Naive thymus-derived CD8-positive, alpha-beta T cell (primary cell): ENCODE measurements at places on chromosomes 5 and 9. TPM values are rescaled to one million over a fixed set of nuclear protein-coding genes. Genes with fewer than 3 reads are reported as not detected.
A peak's percentile ranks its signal among the peaks of the same experiment; 100 is the strongest.

- no peak for DNase-seq
These were observed 37.0 kb downstream of the NR6A1 start for GRCh38 chr9:124733964-124734740.

DNA sequence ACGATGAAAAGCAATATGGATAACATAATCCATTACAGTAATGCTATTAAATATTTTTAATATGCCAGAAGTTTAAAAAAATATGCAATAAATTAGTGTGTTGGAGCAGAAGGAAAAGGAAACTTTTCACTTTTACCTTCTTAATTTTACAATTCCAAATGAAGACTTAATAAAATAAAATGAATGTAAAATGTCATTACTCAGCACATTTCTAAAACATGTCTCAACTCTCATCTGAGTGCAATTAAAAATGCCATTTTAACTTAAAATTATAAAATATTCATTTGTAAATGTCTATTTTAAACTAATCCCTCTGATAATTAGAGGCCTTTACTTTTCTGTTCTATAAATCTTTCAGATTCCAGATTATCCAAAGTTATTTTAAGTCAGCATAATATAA is 733.4 kb downstream of the DNAH5 start:
- DNase-seq, result no peak

- no peak for DNase-seq
These were observed 43.6 kb downstream of the CCDC192 start for GRCh38 chr5:127746756-127747155.

DNA sequence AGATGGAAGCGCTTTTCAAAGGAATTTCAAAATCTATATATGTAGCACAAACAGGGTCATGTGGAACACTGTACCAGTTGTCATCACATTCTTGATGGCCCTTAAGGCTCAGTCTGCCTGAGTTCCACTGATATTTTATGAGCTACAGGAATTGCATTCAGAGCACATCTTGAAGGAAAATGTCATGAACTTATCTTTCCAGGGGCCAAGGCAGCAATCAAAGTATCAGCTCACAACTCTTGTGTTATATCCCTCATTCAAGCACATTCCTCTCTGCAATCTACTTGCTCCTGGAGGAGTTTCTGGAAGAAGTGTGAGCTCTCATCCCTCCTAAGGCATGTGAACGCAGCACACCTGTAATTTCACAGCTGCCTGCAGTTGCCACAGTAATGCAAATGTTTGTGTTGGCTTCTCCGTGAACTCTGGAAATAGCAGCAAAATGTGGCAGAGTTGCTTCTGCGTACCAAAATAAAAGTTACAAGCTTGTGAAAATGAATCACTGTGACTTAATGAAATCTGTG is 89.7 kb upstream of the EQTN start:
- DNase-seq, result no peak

- no peak for DNase-seq
These were observed 131.0 kb upstream of the DAB2 start for GRCh38 chr5:39555788-39556187.

DNA sequence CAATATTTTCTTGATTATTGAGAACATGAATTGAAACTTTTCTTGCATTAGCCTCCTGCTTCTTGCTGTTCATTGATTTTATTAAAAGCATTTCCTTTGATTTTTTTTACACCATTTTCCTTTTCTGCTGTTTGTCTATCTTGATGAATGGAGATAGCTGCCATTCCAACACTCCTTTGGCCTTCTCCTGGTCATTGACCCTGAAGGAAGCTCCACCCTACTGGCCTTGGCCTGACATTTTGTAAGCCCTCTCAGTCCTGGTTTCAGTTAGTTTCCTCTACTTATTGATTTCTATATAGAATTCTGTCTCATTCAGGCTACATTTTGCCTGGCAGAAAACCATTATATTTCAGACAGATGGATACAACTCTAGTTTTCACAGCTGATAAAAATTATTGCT is 115.1 kb upstream of the DMRTA1 start:
- no peak for DNase-seq

GRCh38 chr9:88993327-88993726 is 2.1 kb downstream of the S1PR3 start:
- no peak for DNase-seq

GRCh38 chr9:124285903-124286291 is 28.1 kb downstream of the NEK6 start:
- peak; percentile 37 for DNase-seq

- DNase-seq, result no peak
These were observed 27.9 kb downstream of the RHOBTB3 start for GRCh38 chr5:95759005-95759404.

DNA sequence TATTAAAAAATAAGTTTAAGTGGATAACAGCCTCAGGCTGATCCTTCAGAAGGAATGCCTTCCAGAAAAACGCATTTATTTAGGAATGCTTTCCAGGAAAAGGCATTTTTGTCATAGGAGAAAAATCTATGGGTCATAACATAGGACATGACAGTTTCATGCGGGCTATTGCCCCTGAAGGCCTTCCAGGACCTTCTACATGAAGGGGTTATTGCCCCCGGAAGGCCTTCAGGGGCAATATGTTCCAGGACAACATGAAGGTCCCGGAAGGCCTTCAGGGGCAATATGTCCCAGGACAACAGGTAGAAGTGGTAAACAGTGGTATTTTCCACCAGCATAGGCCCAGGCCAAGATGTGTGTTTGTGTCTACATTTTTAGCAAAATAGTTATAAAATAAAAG is 191.3 kb upstream of the RASA1 start:
- no peak for DNase-seq

DNA sequence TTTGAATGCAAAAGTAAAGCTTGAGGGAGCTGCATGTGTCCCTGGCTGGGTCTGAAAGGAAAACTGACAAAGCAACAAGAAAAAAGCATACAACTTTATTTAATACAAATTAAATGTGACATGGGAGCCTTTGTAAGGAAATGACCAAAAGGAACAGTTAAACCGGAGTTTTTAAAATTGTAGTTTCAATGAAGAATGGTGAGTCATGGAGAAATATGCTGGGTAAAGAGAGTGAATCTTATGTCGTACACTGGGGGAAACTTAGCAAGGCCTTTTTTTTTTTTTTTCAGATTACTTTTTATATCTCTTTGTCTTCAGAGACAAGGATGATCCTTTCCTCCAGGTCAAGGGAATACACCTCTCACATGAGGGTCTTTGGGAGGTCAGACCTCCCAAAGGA is 50.1 kb upstream of the FBXL17 start:
- no peak for DNase-seq

- DNase-seq, result no peak
These were observed 617.2 kb downstream of the PDE4D start for GRCh38 chr5:59276325-59276675.

DNA sequence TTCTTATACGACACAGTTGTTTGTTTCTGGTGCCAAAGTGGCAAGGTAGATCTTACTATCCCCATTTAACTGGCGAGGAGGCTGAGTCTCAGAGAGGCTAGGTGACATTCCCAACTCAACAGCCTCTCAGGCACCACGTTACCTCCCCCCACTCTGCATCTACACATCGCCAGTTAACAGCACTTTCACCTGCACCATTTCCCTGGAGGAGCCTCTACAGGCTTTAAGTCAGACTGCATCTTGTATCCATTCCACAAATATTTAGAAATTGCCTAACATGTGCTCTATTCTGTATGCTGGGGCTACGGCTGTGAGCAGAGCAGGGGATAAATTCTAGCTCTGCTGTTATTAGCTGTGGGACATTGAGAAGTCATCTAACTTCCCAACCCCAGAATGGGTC is 168.6 kb downstream of the INSYN2B start:
- DNase-seq, result no peak

- no peak for DNase-seq
These were observed 3.3 kb downstream of the SPARC start for GRCh38 chr5:151683444-151683843.

DNA sequence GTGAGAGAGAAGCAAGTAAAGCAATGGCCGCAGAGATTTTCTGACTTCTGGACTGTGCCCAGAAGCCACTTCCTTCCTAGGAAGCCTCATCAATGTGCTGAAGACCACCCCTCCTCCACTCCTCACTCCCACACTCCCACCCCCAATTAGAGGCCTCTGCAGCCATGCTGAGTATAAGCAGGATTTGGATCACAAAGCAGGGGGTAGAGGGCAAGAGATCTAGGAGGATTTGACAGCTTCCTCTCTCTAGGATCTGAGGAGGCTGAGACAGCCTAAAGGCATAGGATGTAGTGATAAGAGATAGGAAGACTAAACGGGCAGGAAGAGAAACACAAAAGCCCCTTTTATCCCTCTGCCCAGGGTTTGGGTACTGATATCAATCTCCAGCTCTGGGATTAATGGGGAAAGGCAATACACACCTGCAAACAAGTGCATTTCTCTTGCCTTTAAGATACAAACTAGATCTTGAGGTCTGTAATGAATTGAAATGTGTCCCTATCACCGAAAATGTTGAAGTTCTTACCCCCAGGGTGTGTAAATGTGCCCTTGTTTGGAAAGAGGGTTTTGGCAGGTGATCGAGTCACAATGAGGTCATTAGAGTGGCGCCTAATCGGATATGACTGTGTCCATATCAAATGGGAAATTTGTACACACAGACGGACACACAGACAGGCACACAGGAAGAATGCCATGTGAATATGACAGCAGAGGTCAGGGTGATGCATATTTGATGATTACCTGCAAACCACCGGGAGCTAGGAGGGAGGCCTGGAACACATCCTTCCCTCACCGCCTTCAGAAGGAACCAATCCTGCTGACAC is 28.5 kb downstream of the KCNV2 start:
- no peak for DNase-seq

DNA sequence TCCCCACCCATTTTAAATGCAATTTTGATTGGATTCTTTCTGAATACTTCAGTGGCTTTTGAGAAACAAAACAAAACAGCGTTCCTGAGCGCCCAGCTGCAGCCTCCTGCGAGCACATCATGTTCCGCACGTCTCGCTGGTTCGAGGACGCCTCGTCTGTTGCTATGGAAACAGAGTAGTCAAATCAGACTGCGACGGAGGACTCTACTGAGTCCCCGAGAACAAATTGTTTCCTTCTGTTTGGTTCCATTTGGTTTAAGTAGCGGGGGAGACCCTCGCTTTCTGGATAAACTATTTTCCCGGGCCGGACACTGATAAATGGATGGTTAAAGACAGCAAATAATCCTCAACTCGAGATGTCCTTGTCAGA is 69.0 kb downstream of the SLC28A3 start:
- no peak for DNase-seq

GRCh38 chr5:446883-447263 is 3.9 kb downstream of the EXOC3 start:
- no peak for DNase-seq

GRCh38 chr9:128304136-128304970 is 17.9 kb downstream of the TRUB2 start:
- DNase-seq, result no peak

- no peak for DNase-seq
These were observed 39.9 kb downstream of the DUSP1 start for GRCh38 chr5:172730981-172731679.

GRCh38 chr9:126334721-126335621 is 8.3 kb downstream of the MVB12B start:
- no peak for DNase-seq

- DNase-seq, result no peak
These were observed 4.5 kb downstream of the TSTD2 start for GRCh38 chr9:97628668-97629067.

ATP6V0E1 gene
- total RNA-seq, result 141 TPM

RNF180 gene
- not detected for total RNA-seq

DBN1 gene
- 62.9 TPM for total RNA-seq

TTC16 gene
- total RNA-seq, result 7.2 TPM
